ENCODE measurements at places on chromosomes 1 and 21. TPM values are rescaled to one million over a fixed set of nuclear protein-coding genes. Genes with fewer than 3 reads are reported as not detected.

- DNase-seq, result no peak
Measured at GRCh38 chr1:241767737-241768136, 80.3 kb upstream of the EXO1 start.

DNA sequence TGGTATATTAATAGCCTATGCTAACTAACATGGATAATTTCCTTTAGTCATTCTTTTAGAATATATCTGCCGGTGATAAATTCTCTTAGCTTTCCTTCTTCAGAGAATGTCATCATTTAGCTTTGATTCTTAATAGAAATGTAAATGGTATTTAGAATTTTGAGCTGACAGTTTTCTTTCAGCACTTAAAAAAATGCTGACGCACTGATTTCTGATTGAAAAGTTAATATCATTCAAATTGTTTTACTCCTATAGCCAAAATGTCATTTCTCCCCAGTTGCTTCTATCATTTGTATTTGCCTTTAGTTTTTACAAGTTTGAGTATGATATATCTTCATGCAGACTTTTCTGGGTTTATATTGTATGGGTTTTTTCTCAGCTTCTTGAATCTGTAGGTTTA, 668.0 kb downstream of the LTN1 start:
- DNase-seq, result no peak

- no peak for DNase-seq
Measured at GRCh38 chr1:217919683-217920388, 288.7 kb downstream of the SPATA17 start.

The SLC44A5 gene
- 0.47 TPM for total RNA-seq

The NR1I3 gene
- total RNA-seq, result not detected

All from lower lobe of right lung (tissue), 2 donors.